ENCODE measurements at places on chromosomes 4 and X.

DNA sequence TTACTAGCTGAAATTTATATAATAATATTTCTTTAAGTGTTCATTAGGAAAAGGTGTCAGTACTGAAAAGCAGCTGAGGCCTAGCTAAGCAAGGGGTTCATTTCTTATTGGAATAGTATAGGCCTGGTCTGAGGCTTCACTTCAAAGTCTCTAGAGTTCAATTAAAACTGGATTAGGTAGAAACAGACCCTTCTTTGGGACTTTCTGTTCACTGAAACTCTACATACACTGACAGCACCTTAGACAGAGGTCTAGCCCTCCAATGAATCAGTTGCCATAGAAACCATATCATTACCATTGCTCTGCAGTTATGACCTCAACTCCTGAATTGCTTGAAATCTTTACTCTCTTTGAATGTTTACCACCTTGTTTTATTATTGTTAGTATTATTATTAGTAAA, 86.4 kb upstream of the MAB21L2 start:
- DNase-seq = no peak

DNA sequence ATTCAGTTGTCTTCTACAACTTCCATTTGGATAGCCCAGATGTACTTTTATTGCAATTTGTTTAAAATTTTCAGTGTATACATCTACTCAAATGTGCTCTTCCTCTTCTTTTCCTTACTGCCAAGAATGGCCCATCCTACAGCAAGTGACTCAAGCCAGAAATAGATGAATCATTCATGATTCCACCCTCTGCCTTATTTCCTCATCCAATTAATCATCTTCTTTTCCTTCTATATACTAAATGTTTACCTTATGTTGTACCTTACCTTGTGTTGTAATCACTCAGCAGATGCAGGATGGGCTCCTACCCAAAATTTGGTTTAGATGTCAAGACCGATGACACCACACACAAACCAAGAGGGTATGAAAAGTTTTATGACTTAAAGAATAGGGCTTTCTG, 437.8 kb downstream of the GRXCR1 start:
- DNase-seq = no peak

- no peak for DNase-seq
These were observed 9.1 kb downstream of the BMPR1B start for GRCh38 chr4:94766856-94767255.

DNA sequence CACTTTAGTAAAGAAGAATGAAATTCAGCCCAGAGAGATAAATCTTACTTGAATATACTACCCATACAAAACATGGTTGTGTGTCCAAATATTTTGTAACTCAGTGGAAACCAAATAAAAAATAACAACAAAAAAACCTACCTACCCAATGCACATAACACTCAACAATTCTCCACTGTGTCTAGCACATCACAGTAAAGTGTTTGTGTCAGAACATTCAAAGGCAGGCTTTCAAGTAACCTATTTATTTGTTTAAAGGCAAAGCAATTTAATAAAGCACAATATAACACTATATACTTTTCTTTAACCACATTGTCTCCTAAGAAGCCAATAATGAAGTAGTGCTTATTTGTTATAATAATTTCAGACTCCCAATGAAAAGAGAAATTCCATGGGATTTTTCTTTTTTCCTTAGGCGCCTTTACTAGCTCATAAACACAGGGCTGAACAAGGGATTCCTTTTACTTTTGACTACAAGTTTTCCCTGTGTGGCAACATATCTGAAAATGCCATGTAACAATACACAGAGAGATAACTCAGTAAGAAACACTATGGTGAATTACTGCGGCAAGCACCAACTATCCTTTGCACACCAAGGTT, 13.7 kb downstream of the RASGEF1B start:
- no peak for DNase-seq

- DNase-seq = no peak
These were observed 80.7 kb upstream of the PSAPL1 start for GRCh38 chr4:7515390-7515902.

Measured in cerebellar nuclear complex (tissue), 1 donor.